ENCODE measurements at places on chromosomes 11 and 22. TPM values are rescaled to one million over a fixed set of nuclear protein-coding genes. Genes with fewer than 3 reads are reported as not detected.

The FAM111A gene
- total RNA-seq, result 35.6 TPM

The EPS8L2 gene
- 75.9 TPM for total RNA-seq

The OR4B1 gene
- not detected for total RNA-seq

The SPDYC gene
- total RNA-seq, result not detected

The ARHGAP32 gene
- 13.8 TPM for total RNA-seq

The OLFML1 gene
- total RNA-seq, result 7.4 TPM

The ZP1 gene
- total RNA-seq, result not detected

The BLID gene
- 53.4 TPM for total RNA-seq

The A4GALT gene
- total RNA-seq, result 68.4 TPM

The KCNK4 gene
- total RNA-seq, result not detected

The ABCG4 gene
- 1.6 TPM for total RNA-seq
